Activated naive CD8-positive, alpha-beta T cell treated with anti-CD3 and anti-CD28 coated beads, Interleukin-2, amount 10 ng/mL, durations not matched to agents 7 days and 5 days (primary cell): ENCODE measurements at places on chromosomes 16 and 17. TPM values are rescaled to one million over a fixed set of nuclear protein-coding genes. Genes with fewer than 3 reads are reported as not detected.

The GUCY2D gene
- total RNA-seq: not detected

DNA sequence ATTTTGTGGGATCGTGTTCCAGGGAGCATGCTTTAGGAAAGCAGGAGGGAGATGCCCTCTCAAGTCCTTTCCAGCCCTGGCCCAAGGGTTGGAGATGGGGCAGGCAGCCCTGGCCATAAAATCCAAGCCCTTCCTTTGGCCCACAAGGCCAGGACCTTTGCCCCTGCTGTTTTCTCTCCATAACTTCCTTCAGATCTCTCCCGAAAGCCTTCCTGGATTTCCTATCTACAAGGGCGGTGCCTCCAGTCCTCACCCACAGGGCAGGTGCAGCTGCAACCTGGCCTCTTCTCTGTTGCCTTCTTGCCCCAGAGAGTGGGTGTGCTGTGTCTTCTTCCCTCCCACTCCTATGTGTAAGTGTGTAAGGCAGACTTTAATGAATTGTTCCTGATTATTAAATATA lies 8.5 kb upstream of the PDP2 start:
- DNase-seq: no peak

DNA sequence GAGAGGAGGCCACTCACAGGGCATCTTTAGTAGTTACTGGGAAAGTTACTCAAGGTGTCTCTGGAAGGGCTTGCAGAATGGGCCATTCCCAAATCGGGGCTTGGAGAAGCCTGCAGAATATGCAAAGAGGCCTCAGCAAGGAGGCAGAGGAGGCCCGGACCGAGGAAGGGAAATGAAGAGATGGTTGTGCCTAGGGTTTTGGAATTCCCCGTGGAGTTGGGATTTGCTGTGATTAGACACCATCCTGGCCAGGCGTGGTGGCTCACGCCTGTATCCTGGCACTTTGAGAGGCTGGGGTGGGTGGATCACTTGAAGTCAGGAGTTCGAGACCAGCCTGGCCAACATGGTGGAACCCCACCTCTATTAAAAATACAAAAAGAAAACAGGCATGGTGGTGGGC lies 193.0 kb downstream of the IRF8 start:
- peak; percentile 4 for DNase-seq

The LRRC75A gene
- total RNA-seq: 6.2 TPM

The KCNH4 gene
- not detected for total RNA-seq

DNA sequence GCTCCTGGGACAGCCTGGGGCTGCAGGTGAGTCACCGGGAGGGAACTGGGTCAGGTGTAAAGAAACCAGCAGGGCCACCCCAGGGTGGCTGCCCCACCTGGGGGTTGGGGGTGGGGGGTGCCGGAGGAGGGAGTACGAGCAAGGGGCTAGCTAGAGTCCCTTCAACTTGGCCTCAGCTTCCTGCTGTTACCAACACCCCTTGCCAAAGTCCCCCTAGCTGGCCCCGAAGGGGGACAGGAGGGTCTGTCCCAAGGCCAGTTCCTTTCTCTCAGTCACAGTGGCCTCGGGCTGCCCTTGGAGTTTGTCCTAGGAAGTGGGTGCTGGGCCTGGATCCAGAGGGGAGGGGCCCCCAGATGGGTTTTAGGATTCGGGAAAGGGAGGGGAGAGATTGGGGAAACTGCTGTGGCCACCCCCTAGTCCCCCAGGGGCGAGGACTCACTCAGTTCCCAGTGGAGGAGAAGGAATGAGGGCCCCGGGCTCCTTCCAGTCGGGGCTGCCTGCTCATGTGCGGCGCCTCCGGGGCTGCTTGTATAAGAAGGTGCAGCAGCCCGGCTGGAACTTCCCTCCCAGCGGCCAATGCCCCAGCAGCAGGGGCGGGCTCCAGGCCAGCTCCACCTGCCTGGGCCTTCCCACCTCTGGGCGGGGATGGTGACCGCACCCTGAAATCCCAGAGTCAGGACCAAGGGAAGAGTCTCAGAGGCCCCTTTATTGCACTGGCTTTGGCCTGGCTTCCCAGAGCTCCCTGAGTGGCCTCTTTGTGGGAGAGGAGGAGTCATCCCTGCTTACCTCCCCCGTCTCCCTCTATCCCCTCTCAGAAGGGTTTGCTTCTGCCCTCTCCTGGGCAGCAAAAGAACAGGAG lies 7.3 kb downstream of the ARHGAP27 start:
- no peak for DNase-seq

The KAT8 gene
- 66.5 TPM for total RNA-seq

The COQ9 gene
- 40.3 TPM for total RNA-seq

The CLEC10A gene
- 0.45 TPM for total RNA-seq

- no peak for DNase-seq
Observed at GRCh38 chr17:7475764-7476422, 3.5 kb downstream of the ZBTB4 start.

The PRR14 gene
- 97.1 TPM for total RNA-seq

The CBLN1 gene
- not detected for total RNA-seq

- DNase-seq: no peak
Observed at GRCh38 chr17:31835984-31836383, 23.1 kb downstream of the COPRS start.
